ENCODE measurements at places on chromosomes 2 and 18.

DNA sequence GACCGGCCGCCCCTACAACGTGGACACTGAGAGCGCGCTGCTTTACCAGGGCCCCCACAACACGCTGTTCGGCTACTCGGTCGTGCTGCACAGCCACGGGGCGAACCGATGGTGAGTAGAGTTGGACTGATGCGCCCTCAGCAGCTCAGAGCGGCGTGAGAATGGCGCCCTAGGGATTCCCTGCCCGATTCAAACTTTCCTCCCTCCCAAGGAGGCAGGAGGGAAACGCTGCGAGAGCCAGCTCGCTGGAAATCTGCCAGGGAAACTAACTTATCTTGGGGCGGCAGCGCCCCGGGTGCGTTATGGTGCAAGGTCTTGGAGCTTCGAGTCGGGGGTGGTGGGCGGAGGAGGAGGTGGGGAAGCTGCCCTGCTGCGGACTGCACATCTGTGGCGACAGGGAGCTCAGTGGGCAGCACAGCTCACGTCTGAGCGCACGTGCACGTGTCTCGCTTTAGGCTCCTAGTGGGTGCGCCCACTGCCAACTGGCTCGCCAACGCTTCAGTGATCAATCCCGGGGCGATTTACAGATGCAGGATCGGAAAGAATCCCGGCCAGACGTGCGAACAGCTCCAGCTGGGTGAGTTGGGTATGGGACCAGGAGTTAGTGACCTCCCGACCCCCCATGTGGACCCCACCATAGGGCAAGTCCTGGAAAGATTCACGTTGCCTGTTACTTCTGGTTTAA is 697 bp downstream of the ITGA4 start:
- no peak for DNase-seq

- no peak for DNase-seq
These were observed 103.0 kb downstream of the BMPR2 start for GRCh38 chr2:202479090-202479489.

GRCh38 chr18:9055626-9056025 is 46.9 kb upstream of the NDUFV2 start:
- DNase-seq = no peak

DNA sequence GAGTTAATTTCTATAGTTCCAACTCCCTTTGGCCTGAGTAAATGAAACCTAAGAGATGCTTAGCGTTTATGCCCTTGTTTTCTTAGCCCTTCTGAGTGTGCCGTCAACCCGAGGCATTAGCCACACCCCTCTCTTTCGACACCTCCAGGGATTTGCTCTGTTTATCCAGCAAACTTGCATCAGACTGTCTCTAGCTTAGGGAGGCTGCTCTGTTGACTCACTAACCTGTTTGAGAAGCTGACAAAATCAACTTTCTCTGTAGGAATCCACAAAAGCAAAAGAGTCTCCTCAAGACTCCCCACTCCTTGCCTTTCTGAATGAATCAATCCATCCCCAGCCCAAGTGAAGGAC is 317.6 kb downstream of the TNS1 start:
- DNase-seq = no peak

GRCh38 chr18:25831301-25831701 is 259.1 kb downstream of the SS18 start:
- no peak for DNase-seq

DNA sequence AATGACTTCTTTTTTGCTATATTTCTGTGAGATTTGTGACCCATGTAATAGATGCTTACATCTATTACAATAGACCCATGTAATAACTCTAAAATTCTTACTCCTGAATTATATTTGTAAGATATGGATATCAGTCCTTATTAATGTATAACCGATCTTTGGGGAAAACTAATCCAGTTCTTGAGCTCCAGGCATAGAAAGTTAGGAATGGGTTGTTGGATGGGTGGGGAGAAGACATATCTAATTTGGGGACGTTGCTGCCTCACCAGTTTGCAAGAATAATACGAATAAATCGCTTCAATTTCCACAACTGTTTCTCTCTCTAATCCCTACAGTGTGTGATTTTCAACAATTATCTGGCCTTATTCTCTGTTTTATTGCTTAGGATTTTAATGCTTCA is 13.5 kb downstream of the CAVIN2 start:
- no peak for DNase-seq

- DNase-seq = no peak
These were observed 46.7 kb downstream of the KIDINS220 start for GRCh38 chr2:8790739-8791162.

- DNase-seq = no peak
These were observed 63.4 kb upstream of the ZBTB7C start for GRCh38 chr18:48472610-48473009.

DNA sequence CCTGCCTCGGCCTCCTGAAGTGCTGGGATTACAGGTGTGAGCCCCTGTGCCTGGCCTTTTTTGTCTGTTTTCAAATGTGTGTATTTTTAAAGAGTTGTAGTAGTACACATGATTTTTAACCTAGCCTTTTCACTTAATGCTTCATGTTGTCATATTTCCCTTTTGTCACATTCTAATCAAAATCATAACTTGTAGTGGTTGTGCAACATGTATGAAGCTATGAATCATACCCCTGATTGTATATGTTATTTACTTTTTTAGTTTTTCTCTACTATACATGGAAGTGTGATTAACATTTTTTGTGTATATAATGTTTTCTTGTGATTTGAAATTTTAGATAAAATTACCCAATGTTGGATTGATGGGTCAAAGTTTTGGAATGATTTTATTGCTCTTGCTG is 8.5 kb downstream of the GEN1 start:
- DNase-seq = no peak

GRCh38 chr2:49959961-49960553 is 805.7 kb upstream of the FSHR start:
- no peak for DNase-seq

- DNase-seq = peak; percentile 52
These were observed 4.4 kb upstream of the RMC1 start for GRCh38 chr18:23498877-23499276.

- DNase-seq = no peak
These were observed 90.6 kb downstream of the SLC4A3 start for GRCh38 chr2:219718066-219718465.

DNA sequence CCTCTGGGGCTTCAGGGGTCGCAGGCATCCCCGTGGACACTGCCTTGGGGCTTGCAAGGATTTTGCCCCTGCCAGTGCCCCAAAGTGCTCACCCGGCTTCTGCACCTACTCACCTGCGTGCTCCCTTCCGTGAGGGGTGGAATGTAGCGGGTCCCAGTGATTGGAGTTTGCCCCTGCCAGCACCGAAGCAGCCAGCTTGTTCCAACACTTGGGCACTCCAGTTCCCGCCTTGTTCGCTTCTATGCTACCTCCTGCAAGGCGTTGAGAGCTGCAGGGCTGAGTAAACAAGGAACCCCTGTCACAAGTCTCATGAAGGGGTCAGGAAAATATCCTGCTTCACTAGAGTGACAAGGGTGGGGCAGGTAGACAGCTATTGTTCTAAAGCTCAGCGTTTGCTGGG is 631.5 kb downstream of the EPHA4 start:
- no peak for DNase-seq

- DNase-seq = no peak
These were observed 544.0 kb downstream of the STK39 start for GRCh38 chr2:167703441-167703840.

- no peak for DNase-seq
These were observed 35.7 kb downstream of the NOL10 start for GRCh38 chr2:10654069-10654468.

GRCh38 chr18:2218101-2218500 is 353.2 kb downstream of the METTL4 start:
- no peak for DNase-seq

DNA sequence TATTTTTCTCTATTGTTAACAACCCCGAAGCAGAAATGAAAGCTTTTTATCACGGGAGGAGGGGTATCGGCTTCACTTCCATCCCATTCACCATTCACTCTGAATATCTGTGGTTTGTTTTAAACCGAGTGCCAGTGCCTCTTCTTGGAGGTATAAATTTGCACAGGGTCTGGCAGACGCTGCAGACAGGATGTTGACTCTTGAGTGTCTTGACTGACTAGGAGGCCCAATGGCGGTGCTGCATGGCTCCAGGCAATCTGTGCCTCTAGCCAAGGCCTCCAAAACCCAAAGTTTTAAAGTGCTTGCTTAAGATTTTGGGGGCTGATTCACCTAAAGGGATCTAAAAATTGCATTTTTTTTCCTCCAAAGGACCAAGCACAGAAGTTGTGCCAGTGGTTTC is 183.8 kb downstream of the LTBP1 start:
- no peak for DNase-seq

DNA sequence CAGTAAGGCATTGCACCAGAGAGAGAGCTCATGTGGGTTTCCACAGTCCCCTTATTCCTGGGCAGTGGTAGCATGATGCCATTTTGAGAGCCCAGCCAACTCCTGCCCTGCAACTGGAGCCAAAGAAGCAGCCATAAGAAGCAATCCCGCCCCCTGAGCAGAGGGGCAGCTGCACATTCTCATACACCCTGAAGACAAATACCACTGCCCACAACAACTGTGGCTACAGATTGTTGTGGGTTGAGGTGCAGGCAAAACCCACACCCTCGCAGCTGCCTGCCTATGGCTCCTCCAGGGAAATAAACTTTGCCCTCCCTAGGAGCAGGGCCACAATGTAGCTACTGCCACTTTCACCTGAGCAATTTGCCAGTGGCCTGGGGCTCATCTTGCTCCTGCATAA is 219.4 kb upstream of the NRXN1 start:
- no peak for DNase-seq

DNA sequence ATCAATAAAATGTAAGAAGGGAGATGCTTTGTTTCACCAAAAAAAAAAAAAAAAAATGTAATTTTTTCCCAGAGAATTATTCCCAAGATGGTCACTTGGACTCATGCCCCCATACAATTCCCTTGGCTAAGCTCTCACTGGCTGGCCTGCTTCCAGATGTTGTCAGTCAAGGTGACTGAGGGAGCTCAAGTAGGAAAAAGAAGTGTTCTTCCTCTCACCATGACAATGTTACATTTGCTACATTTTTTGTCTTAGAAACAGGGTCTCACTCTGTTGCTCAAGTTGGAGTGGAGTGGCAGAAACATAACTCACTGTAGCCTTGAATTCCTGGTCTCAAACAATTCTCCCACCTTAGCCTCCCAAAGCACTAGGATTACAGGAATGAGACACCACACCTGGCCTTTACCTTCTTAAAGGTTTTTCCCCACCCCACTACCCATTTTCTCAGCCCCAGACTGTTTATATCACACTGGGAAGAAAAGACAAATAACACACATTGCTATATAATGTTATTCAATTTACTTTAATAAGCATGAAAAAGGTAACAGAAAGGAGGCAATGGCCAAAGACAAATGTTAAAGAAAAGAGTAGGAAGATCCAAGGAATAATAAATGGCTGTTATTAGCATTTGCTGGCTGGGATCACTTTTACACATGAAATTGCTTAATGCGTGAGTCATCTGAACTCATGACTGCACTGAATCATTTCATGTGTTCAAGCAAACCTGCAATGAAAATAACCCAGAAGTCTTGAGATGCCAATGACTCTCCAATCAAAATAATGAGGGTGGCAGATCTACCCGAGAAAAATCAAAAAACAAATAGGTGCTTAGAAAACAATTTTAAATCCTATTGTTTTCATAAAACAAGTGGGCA is 45.2 kb downstream of the ACVR1 start:
- no peak for DNase-seq

- DNase-seq = no peak
These were observed 65.1 kb downstream of the MEX3C start for GRCh38 chr18:51132256-51132935.
